Nucleus accumbens (tissue), 56 donors: ENCODE measurements at places on chromosomes 16 and 17.

GRCh38 chr17:49216953-49217650, 6.6 kb downstream of the ABI3 start:
- DNase-seq, result no peak

GRCh38 chr16:67968400-67969253, at the start of gene SLC12A4:
Gene SLC12A4, minus strand, starts transcription at chr16:67968637. Its CDS starts 84 bp downstream, at chr16:67968553.
- peak; percentile 35 for DNase-seq

DNA sequence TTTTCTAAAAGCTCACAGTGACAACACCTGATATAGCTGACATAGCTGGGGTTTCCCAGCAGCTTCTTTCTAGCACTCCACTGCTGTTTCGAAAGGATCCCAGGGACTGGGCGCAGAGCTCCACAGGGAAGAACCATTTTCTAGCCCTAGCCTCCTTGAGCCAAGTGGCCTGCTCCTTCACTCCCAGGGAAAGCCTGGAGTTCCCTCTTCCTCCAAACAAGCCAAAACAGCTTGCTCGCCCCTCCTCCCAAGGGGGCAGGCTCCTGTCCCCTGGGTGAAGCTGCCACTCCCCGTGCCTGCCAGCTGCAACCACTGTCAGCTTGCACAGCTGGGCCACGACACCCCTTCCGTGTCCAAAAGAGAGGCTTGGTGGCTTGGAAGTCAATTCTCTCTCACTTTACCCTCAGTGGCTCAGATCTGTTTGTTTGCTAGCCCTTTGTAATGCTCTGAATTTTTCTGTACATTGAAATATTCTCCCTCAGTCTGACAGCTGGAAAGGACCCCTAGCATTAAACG, 59.8 kb downstream of the CYTH1 start:
- DNase-seq, result peak; percentile 68

GRCh38 chr17:73566905-73567782, 77.1 kb downstream of the SDK2 start:
- DNase-seq, result no peak

DNA sequence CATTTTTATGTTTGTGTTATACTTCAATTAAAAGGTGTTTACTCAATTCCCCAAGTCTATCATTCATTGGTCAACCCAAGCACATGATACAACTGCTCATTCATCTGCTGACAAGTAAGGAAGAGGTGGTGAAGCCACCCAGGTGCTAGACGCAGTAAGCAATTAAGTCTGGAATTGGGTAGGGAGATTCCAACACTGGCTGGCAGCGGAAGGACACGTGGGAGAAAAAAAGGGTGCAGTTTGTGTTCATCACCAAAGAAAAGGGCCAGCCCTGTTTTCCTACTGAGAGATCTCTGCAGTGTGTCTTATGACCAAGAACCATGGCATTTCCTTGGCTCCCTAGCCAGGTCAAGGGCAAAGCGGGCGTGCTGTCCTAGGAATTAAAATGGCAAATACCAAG, 11.8 kb upstream of the ZNF23 start:
- DNase-seq, result no peak

DNA sequence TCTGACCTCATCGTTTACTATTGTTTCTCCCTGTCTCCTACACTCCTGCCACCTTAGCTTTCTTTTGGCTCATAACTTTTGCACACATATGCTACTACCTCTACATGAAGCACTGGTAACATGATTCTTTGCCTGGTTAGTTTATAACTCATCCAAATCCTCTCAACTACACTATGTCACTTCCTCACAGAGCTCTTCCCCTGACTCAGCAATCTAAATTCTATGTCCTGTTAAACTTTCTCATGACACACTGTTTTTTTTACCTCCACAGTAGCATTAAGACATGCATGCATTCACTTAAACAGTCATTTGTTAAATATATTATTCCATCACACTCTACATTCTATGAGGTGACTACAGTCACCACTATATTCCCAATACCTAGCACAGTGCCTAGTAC, 19.7 kb downstream of the APPBP2 start:
- no peak for DNase-seq

DNA sequence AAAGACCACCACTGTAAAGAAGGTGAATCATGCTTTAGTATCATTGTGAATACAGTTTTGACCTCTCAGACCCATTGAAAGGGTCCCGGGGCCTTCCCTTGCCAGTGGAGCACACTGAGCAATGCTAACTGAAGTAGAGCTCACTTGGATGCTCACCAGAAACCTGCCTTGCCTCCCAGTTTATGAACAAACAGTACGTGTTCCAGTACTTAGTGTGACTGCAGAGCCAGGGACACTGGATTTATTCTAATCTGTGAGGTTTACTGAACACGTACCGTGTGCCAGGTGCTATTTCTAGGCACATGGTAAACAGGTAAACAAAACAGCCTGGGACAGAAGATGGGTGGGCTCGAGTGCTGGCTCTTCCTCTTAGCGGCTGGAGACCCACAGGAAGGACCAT, 79.6 kb downstream of the FOXL1 start:
- DNase-seq, result no peak

- DNase-seq, result no peak
Observed at GRCh38 chr16:9154567-9155410, 63.3 kb downstream of the HAPSTR1 start.

DNA sequence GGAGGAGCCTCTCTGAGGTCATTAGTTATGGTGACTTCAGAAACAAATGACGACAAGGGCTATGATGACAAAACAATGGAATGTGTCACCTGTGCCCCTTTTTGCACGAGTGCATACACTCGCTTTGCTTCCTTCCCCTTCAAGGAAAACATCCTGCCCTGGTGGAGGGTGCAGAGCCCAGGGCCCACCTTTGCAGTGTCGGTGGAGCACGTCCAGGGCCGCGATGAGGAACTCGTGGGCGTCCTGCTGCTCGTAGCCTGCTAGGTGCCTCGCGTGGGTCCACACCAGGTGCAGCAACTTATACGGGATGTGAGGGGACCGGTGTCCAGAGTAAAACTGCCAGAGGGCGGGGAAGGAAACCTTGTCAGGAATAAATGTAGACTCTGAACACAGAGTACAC, 27.2 kb downstream of the USP22 start:
- DNase-seq, result no peak
